NCI-H1694 treated with DMSO at 0.1 percent for 48 hours (cell line): ENCODE measurements at places on chromosomes 12 and 14.

- peak; percentile 73 for DNase-seq
Measured at GRCh38 chr12:108803428-108804105, 53.8 kb downstream of the SSH1 start.

DNA sequence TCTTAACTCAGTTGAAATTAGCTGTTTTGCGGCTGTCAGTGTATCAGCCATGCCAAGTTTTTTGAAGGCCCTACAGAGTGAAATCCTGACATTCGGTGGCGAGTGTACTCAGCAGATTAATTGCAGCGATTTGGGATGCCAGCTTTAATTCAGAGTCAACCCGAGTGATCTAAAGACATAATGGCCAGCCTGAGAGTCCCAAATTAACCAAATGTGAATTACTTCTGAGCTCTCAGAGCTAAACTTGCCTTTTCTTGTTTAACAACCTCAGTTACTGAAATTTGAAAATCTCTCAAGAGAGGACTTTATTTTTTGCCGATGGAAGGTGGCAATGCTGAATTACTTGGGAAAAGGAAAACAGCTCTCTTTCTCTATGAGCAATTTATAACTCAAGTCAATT, 148.5 kb downstream of the GLT1D1 start:
- no peak for DNase-seq

DNA sequence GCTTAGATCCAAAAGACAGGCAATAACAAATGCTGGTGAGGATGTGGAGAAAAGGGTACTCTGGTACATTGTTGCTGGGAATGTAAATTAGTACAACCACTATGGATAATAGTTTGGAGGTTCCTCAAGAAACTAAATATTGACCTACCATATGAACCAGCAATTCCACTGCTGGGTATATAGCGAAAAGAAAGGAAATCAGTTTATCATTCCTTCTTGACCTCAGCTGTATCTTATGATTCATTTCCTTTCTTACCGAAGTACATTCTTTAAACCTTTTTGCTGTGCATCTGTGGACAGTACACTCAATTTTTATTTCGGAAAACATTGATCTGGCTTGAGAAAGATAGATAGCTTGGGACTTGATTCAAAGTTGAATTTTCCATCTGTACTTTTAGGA, 183.2 kb upstream of the LRFN5 start:
- DNase-seq: no peak

GRCh38 chr12:72025524-72025923, 86.9 kb downstream of the TPH2 start:
- no peak for DNase-seq

DNA sequence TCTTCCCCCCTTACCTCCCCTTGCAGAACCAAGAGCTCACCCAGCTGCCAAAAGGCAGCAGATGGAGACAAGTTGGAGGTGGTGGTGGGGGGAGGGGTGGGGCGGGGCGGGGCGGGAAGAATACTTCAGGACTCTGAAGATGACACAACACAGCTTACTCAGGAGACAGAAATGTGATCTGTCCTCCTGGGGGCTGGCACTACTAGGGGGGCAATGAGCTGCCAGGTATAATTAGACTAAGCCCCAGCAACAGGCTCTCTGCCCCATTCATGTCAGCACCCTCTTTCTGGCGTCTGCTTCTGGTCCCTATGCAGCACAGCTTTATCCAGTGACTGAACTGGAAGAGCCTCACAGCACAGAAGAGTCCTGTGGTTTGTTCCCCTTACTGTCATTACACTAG, 407.0 kb downstream of the MED13L start:
- no peak for DNase-seq

DNA sequence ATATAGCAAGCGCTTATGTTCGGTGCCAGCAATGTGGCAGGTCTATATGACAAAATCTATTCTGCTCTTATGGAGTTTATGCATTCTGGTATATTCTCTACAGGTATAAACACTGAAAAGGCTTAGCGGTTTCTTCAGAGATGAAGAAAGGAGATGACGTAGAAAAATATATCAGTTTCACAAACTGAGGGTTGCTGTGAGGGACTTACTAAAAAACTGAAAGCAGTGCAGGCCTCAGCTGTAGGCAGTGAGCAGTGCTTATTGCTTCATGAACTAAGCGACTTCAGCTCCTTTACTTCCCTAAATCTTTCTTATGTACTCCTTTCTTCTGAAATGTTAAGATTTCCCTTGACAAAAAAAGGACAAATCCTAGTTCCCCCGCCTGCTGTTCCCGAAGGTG, 4.5 kb downstream of the DDX47 start:
- no peak for DNase-seq

DNA sequence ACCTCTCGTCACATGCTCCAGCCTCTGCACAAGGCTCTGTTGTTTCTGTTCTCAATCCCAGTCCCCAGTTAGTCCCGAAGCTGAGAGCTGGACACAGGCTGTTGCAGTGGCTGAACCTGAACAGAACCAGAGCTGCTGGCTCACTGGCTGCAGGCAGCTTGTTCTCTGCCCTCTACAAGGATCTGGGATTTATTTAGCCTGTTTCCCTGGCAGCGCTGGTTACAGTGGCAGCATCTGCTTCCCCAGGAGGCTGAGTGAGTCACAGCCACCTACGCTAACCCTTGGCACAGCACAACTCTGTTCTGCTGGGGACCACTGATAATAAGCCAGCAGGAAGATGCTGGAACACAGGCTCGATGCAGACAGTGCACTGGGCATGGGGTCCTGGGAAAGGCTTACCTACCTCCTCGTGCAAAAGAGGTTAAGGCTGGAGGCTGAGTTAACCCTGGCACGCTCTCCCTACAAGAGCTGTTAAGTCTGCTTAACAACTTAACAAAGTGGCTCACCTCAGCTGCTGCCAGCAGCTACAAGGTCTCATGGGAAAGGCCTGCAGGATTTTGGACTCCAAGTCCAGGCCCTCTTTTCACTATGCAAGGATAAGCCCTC, 299.6 kb downstream of the PCNX1 start:
- peak; percentile 89 for DNase-seq
